ENCODE measurements at places on chromosomes 16 and 17.
A peak's percentile ranks its signal among the peaks of the same experiment; 100 is the strongest.

GRCh38 chr16:19974607-19975006 is 90.0 kb upstream of the GPRC5B start:
- DNase-seq, result no peak

GRCh38 chr16:47477679-47478078 is 16.5 kb downstream of the PHKB start:
- peak; percentile 56 for DNase-seq

GRCh38 chr16:454397-454940 is 29.0 kb downstream of the RAB11FIP3 start:
- no peak for DNase-seq

DNA sequence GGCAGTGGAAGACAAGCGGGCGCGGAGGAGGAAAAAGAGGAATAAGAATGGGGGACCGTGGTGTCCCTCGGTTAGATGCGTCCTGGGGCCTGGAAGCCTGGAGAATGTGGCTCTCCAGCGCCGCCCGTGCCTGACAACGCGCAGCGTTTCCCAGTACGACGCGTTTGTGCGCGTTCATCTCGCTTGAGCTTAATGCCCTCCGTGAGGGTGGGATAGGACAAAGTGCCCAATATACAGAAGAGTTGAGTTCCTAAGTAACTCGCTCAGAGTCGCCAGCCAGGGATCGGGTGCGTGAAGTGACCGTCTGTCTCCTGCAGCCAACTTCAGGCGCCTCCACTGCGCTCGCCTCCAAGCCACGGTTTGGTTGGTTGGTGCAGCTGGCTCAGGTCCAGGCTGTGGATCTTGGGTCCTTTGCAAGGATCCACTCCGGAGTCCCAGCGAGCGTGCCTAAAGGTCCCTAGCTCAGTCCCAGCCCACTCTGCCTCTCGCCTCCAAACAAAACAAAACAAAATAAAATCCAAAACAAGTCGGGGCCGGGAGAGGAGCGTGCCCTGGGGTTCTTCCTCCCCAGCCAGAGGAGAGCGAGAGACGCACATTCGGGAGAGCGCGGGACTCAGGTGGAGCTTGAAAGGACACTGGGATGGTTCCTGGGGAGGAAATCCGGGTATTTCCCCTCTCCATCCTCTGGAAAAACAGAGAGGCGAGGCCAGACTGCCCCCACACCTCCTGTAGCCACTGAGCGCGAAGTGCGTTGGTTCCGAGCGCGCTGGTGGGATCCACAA is 974 bp downstream of the GALR2 start:
- no peak for DNase-seq

DNA sequence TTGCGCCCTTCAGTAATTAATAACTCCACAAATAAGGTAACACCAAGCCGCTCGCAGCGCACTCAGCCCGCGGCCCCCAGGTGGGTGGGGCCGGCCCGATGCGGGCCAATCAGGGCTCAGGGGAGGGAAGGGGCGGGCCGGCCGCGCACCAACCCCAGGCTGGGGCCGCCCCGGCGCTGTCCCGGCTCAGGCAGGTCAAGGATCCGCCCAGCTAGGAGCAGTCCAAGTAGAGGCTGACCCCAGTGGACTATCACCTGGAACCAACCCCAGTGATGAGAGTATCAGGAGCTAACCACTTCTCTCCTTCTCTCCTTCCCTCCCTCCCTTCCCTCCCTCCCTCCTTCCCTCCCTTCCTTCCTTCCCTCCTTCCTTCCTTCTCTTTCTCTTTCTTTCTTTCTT is 110.8 kb downstream of the C16orf78 start:
- DNase-seq, result no peak

DNA sequence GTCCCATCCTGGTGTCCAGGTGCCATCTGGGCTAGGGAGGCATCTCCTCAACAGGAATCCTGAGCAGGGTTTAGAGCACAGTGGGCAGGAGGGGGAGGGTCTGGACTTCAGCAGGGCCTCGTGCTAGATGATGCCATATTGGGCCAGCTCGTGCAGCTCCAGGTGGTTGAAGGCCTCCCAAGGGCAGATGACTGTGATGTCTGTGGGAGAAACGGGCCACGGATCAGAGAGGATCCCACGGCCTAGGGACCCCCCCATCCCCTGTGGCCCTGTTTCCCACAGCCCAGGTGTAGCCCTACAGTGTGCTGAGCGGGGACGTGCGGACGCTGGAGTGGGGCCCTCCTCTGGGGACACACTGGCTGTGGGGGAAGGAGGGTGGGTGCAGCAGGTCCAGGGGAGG is 5.4 kb downstream of the PDE6G start:
- DNase-seq, result no peak

GRCh38 chr17:58329810-58330537 is 1.4 kb upstream of the TSPOAP1 start:
- no peak for DNase-seq

DNA sequence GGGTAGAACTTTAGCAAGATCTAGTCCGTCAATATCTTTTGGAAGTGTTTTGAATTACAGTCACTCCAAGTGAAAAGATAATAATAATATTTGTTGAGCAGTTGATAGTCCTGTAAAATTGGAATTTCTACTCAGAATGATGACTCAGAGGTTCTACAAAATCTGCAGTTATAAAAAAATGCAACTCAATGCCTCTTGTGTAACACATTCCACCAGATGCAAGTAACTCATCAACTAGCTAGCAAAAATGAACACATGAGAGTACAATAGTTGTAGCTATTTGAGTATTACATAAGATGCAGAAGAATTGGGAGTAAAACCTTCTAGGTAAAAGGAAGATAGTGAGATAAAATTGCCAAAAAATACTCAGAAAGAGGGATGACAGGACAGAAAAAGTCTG is 177.2 kb downstream of the CDH8 start:
- peak; percentile 17 for DNase-seq

GRCh38 chr17:62757500-62757951 is 50.6 kb downstream of the MARCHF10 start:
- no peak for DNase-seq

DNA sequence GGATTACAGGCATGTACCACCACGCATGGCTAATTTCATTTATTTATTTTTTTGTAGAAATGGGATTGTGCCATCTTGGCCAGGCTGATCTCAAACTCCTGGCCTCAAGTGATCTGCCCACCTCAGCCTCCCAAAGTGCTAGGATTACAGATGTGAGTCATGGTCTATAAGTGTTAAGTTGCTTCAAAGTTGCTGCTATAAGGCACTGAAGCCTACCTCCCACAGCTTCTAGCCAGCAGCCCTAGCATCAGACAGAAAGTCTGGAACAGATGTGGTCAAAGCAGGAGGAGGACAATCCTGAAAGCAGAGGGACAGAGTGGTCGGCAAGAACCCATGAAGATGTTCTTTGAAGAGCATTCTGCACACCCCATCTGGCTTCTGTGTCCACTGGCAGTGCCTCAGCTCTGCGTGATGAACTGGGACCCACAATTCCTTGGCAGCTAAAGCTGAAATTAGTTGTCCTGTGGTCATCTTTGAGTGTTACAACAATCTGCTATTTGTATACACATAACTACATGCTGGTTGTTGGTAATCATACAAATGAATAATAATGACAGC is 11.2 kb downstream of the MAP3K14 start:
- peak; percentile 88 for DNase-seq

GRCh38 chr17:56672195-56672594 is 78.7 kb downstream of the NOG start:
- DNase-seq, result no peak

- DNase-seq, result no peak
Observed at GRCh38 chr17:35496451-35497290, 40.8 kb downstream of the SLFN12L start.

DNA sequence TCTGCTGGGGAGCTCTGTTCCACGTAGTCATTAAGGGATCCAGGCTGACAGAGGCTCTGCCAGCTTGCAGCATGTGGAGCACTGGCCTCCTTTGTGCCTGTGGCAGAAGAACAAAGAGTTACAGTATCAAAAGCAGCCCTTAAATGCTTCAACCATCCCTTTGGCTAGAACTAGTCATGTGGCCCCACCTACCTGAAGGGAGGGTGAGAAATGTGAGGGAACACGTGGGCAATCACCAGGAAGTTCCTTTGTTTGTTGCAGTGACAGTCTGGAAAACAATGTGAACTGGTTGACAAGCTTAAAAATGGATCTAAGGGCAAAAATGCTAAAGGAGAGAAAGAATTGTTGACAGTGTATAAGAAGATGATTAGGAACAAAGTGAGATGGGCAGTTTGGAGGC is 290.4 kb upstream of the HSBP1 start:
- no peak for DNase-seq

GRCh38 chr16:65510241-65510640 is 388.4 kb upstream of the CDH11 start:
- DNase-seq, result no peak

- DNase-seq, result peak; percentile 62
Observed at GRCh38 chr17:6639586-6640535, 650 bp downstream of the KIAA0753 start.

GRCh38 chr17:49618028-49618611 is 42.4 kb downstream of the NXPH3 start:
- peak; percentile 39 for DNase-seq

DNA sequence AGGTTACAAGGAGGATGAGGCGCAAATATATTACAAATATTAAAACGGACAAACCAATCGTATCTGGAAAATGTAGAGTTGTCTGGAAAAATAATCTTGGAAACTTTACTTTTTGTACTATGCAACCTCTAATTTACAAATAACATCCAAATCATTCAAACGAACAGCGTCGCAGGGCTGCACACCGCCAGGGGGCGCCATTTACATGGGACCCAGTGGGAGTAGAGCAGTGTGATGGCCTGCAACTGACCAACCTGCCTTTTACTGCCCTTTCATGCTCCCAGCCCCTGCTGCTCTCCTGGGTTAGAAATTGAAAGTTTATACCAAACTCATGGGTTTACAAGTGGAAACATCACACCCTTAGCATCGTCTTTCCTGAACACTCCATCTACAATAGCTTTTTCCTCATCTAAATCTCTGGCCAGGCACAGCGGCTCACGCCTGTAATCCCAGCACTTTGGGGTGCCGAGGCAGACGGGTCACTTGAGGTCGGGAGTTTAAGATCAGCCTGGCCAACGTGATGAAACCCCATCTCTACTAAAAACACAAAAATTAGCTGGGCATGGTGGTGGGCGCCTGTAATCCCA is 10.0 kb downstream of the PITPNC1 start:
- peak; percentile 21 for DNase-seq

GRCh38 chr17:16939606-16940115 is 32.3 kb downstream of the TNFRSF13B start:
- no peak for DNase-seq

DNA sequence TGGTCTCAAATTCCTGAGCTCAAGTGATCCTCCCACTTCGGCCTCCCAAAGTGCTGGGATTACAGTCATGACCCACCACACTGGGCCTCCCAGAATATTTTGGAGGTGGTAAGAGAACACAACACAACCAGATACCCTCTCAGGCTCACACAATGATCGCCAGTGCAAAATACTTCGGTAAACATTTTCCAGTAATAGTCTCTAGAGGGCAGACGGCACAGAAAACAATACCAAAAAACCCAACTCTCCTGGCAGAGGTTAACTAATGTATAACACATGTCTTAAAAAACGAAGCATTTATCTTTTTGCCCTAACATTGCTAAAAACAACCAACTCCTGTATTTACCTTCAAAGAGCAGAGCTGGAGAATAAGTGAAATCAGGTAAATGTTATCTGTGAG is 10.5 kb downstream of the NUFIP2 start:
- DNase-seq, result no peak

- DNase-seq, result peak; percentile 94
Observed at GRCh38 chr17:74776044-74776962, at the start of gene NAT9. Gene NAT9 (minus strand): TSS chr17:74776345. CDS start chr17:74775698, 647 bp downstream.

- no peak for DNase-seq
Observed at GRCh38 chr16:76947749-76948148, 243.2 kb upstream of the MON1B start.

- no peak for DNase-seq
Observed at GRCh38 chr16:53924331-53925106, 220.6 kb downstream of the FTO start.
